ENCODE measurements at places on chromosomes 3 and 15.

GRCh38 chr15:68818066-68818768 lies 2.5 kb downstream of the ANP32A start:
- peaks cover 3% of the 10 kb centered on the region for H3K4me1 ChIP-seq
- peak; percentile 87 for DNase-seq
- peak overlapping the region; percentile 98 for H3K27ac ChIP-seq
- no peaks in the 10 kb centered on the region for H3K36me3 ChIP-seq

DNA sequence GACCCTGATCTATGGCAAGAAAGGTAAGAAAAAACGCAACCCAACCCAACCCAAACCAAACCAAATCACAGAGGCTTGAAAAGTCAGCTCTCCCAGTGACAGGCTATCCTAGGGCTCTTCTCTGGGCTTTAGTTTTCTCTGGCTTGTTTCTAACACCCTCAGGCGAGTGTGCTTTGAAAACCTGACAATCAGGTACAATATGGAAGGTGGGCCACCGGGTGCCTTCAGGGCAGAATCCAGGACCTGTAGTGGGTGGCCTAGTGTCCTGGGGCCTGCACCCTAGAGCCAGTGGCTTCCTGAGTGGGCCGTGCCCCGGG lies 46.8 kb downstream of the BHLHE40 start:
- peak overlapping the region; percentile 95 for H3K27ac ChIP-seq
- no peaks in the 10 kb centered on the region for H3K27me3 ChIP-seq
- DNase-seq, result no peak

DNA sequence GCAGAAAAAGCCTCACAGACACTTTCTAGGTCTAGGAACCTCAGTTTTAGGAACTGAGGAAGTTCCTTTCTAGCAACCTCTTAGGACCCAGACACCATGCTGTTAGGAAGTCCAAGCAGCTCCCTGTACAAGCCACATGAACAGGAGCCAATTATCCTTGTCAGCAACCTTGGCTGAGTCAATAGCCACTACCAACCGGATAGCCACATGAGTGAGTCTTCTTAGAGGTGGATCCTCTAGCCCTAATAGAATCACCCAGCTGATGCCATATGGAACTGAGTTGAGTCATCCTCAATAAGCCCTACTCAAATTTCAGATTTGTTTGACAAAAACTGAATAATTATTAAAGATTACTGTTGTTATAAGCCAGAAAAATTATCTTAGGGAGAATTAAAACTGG lies 256.2 kb downstream of the NLGN1 start:
- H3K4me3 ChIP-seq, result no peak overlapping the region
- no peak overlapping the region for H3K27ac ChIP-seq
- H3K27me3 ChIP-seq, result no peaks in the 10 kb centered on the region
- no peak for DNase-seq
- H3K36me3 ChIP-seq, result no peaks in the 10 kb centered on the region
- no peaks in the 10 kb centered on the region for H3K4me1 ChIP-seq

GRCh38 chr3:87627316-87627715 lies 350.9 kb upstream of the POU1F1 start:
- no peaks in the 10 kb centered on the region for H3K27me3 ChIP-seq
- H3K36me3 ChIP-seq, result no peaks in the 10 kb centered on the region
- H3K4me3 ChIP-seq, result no peak overlapping the region
- no peak overlapping the region for H3K27ac ChIP-seq

- peak within 1 kb of the TSS; percentile 94 for H3K27ac ChIP-seq
- peak within 1 kb of the TSS; percentile 93 for H3K4me3 ChIP-seq
- H3K4me1 ChIP-seq, result peaks cover 43% of the 10 kb centered on the region
- H3K27me3 ChIP-seq, result no peaks in the 10 kb centered on the region
- peak; percentile 81 for DNase-seq
- H3K36me3 ChIP-seq, result peaks cover 10% of the 10 kb centered on the region
These were observed at the start of gene ARL6IP5 for GRCh38 chr3:69084326-69085167. ARL6IP5 (plus strand) TSS chr3:69084937; CDS start chr3:69085048, 111 bp downstream.

All from SK-N-SH (cell line).